ENCODE measurements at places on chromosomes 5 and 9. TPM values are rescaled to one million over a fixed set of nuclear protein-coding genes. Genes with fewer than 3 reads are reported as not detected.

The PPP2R2B gene
- 23.2 TPM for total RNA-seq

The OLFM1 gene
- 40.6 TPM for total RNA-seq

The LRRC70 gene
- total RNA-seq = 4.6 TPM

The IFNE gene
- total RNA-seq = not detected

The TNFAIP8 gene
- 18.6 TPM for total RNA-seq

The STPG3 gene
- total RNA-seq = not detected

The POU5F2 gene
- total RNA-seq = 4.7 TPM

The ESM1 gene
- not detected for total RNA-seq

The NR4A3 gene
- 3.9 TPM for total RNA-seq

The TUSC1 gene
- total RNA-seq = 40.0 TPM

The GHR gene
- 30.2 TPM for total RNA-seq

The SHISAL2B gene
- not detected for total RNA-seq

The AGXT2 gene
- total RNA-seq = not detected

The C1QTNF2 gene
- 5.0 TPM for total RNA-seq

The F2RL1 gene
- 1.1 TPM for total RNA-seq

The OR1J2 gene
- not detected for total RNA-seq

The FOXB2 gene
- not detected for total RNA-seq

The TIMD4 gene
- not detected for total RNA-seq

The IL4 gene
- not detected for total RNA-seq

The SREK1IP1 gene
- 11.6 TPM for total RNA-seq

The PCDHGA4 gene
- 11.7 TPM for total RNA-seq

The DBH gene
- total RNA-seq = 1.2 TPM

The ZBTB34 gene
- 10.8 TPM for total RNA-seq

The ZFP2 gene
- total RNA-seq = 2.7 TPM

The ARAP3 gene
- total RNA-seq = 7.6 TPM

The INVS gene
- total RNA-seq = 28.0 TPM

The SLC36A2 gene
- 7.8 TPM for total RNA-seq

The ADGRV1 gene
- total RNA-seq = 0.39 TPM

The IL9 gene
- not detected for total RNA-seq

The ISL1 gene
- not detected for total RNA-seq

The TRPM6 gene
- total RNA-seq = 0.30 TPM

The DNAH5 gene
- total RNA-seq = 0.60 TPM

The NEUROG1 gene
- not detected for total RNA-seq

All from tibial nerve (tissue), 4 donors.